ENCODE measurements at places on chromosomes 4 and X.

GRCh38 chr4:187999406-187999932 lies 3.9 kb downstream of the ZFP42 start:
- no peak for DNase-seq

DNA sequence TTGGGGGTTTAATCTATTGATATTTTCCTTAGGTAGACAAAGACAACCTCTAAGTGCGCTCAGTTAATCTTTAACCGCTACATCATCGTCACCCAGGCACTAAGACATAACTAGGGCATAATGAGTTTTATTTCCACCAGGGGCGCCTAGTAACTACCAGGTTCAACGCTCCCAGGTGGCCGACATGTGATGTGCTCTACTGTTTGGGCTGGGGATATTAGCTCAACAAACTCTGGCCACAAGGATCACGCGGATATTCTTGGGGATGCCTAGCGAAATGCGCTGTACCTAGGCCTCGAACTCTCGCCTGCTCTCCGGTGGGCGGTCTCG lies 915 bp upstream of the RAB33B start:
- DNase-seq: no peak

- DNase-seq: no peak
Observed at GRCh38 chrX:144681501-144681900, 565.8 kb upstream of the SPANXN1 start.

DNA sequence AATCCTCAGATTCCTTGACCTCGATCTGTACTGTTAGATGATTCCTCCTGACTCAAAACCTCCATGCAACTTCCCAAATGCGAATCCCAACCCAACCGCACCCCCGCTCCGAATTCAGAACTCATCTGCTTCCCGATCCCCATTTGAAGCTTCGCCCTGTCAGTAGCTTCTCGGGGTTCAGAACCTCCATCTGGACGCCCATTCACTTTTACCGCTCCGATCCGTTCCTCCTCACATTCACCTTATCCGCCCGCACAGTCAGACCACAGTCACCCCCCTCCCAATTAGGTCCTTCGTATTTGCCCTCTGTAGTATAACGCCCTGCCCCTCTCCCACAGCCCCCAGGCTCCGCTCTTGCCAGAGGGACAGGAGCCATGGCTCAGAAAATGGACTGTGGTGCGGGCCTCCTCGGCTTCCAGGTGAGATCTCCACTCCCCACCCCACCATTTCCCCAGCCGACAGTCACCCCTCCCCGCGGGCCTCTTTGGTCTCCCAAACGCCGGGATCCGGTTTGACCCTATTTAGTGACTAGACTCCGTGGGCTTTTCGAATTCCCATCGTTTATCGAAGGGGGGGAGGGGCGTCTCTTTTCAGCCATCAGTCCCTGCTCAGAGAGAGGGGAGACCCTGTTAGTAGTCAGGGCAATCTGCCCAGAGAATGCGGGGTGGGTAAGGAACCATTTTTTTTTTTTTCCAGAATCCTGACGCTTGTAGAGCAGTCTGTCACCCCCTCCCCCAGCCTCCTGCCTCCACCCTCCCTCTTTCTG lies 691 bp downstream of the MAGED1 start:
- DNase-seq: no peak

DNA sequence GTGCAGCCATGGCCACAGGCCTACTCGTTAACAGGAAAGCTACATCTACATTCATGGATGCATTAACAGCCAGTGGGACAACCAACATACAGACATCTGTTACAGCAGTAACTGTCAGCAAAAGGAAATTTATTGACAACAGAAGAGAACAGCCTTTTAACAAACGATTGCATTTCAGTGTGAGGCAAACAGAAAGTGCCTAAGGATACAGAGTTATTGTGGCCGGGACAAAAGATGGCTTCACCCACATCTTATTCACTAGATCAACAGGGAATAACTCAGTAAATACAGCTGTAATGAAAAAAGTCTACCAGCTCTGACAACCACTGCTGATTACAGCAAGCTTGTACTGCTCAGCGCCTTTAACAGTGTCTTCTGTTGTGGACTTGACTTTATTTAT lies 61.5 kb upstream of the TBL1X start:
- no peak for DNase-seq

DNA sequence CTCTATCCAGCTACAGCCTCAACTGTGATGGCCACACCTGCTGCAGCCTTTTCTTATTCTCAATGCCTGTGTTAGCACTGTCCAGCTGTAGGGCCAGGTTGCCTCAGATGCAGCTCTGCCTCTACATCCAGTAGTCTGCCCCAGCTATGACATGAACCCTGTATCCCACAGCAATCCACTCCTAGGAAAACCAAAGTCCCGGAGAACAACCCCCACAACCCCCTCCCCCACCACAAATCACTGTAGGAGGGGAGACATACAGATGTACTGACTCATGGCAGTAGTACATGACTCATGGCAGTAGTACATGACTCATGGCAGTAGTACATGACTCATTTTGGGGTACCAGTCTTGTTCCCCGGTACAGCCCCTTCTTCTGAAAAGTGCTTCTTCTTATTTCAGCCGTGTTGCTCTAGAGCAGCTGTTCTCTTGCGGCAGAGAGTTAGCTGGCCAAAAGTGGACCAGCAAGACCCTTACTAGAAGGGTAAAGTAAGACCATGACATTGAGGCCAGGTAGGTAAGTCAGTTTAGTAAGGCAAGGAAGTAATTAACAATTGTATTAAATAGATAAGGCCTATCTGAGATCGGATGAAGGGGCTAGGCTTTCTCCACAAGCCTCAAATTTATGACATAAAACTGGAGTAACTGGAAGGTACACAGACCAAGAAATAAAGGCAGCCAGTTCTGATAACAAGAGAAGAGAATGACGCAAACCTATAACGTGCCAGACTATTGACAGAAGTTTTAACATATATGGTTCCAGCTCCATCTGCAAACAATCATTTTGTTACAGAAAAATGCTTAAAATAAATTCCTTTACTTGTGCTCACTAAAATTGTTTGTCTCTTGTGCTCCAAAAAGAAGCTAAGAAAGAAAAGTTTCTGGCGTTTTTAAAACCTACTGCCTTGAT lies 221.4 kb downstream of the TACR3 start:
- DNase-seq: no peak

DNA sequence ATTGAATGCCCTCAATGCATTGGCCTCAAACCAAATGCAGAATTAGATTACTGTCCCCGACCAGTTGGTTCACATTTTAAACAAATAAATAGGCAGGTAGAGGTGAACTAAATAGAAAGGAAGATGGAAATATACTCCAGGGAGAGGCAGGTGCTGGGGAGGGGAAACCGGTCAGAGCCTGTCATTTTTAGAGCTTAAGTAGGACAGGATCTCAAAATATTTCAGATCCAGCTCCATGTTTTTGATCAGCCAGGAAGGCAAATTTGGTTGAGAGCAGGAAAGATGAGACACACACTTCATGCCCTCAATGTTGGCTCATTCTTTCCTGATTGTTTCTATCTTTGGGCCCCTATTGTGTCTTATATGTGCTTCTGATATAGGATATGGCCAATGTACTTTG lies 206.7 kb downstream of the SHROOM3 start:
- no peak for DNase-seq

DNA sequence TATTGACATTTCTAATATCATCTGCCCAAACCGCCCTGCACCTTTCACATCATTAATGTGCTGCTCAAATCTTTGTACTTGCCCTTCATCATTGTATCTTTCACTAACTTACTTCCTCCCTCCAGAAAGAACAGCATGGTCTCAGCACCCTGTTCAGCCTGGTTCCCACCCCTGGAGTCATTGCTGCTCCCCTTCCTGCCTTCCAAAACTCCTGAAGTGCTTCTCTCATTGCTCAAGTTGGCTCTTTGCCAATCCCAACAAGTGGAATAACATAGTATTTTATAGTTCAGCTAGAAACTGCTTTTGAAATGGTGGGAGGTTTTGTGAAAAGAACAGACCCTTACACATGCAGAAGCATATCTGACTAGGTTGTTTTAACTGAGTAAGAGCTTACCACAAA lies 14.0 kb upstream of the TTC29 start:
- DNase-seq: no peak

DNA sequence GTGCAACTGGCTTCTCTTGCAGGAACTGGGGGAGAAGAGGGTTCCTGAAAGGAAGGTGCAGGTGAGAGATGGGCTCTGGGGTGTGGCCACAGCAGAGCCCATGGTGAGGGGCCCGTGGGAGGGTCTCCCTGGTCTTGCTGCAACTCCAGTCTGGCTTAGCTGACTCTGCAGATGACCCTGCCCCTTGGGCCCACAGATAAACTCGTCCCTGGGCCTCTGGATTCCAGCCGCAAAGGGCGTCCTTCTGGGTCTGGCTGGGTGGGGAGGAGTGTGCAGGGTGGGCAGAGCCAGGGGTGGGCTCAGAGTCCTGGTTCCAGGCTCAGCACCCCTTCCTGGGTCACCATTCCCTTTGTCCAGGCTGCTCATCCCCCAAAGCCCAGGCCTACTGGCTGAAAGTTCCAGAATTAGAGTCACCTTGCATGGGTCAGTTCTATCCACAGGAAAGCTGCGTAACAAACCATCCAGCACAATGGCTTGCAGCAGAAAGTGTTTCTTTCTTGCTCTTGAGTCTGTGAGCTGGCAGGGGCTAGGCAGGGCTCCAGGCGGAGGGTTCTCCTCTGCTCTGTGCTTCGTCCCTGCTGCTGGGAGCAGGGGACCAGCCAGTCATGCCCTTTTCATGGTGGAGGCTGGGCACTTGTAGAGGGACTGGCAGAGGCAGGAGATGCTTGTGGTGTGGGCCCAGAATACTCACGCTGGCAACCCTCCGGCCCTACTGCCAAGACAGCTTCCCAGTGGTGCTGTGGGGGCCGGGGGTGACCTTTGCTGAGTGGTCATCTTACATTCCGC lies 43.5 kb upstream of the ADRA2C start:
- no peak for DNase-seq

DNA sequence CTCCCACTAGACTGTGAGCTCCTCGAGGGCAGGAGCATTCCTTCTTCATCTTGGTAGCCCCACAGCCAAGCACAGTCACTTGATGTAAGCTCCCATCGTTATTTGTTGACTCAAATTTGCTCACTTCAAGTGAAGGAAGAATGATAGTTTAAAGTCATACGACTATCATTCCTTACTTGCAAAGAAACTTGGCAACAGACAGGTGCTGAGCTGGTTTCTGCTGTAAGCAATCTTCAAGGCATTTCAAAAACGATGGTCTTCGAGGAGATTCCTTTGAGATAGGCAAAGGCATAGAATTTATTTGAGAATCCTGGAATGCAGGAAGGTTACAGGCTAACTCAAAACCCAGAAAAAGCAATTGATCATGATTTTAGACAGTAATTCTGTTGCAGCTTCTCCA lies 64.8 kb downstream of the QDPR start:
- DNase-seq: no peak

GRCh38 chr4:101464596-101464995 lies 117.3 kb upstream of the PPP3CA start:
- DNase-seq: no peak

DNA sequence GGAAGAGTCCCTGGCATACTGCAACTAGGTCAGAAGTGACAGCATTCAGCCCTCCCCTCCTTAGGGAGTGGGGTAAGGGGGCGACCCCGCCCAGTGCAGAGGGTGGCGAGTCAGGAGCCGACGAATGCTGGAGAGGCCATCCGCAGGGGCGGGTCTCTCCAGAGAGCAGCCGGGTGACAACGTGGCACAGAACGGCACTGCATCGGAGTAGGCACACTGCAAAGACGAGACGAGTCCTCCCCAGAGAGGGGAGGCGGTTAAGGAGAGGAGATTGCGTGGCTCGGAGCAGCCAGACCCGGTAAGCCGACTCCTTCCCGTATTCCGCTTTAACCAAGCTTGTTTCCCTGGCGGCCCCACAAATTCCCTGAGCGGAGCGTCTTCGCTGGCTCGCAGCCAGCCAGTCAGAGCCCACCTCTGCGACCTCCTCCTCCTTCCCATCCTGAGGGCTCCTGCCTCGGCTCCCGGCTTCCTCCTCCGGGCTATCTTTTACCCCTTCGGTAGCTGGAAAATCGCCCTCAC lies 54.9 kb downstream of the LINC00632 start:
- peak; percentile 54 for DNase-seq

- DNase-seq: no peak
Observed at GRCh38 chr4:78656968-78657445, 105.4 kb downstream of the ANXA3 start.

DNA sequence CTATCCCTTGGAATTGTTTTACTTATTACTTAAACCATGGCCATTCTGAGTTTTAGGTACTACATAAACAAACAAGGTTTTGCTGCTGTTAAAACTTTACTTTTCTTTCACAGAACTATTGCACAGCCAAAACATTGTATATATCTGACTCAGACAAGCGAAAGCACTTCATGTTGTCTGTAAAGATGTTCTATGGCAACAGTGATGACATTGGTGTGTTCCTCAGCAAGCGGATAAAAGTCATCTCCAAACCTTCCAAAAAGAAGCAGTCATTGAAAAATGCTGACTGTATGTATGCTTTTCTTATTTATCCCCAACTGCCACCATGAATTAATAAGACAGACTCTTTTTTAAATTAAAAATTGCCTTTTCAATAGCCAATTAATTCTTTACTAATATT lies 69.8 kb downstream of the CCKAR start:
- no peak for DNase-seq

- no peak for DNase-seq
Observed at GRCh38 chr4:2287594-2287915, 25.6 kb upstream of the MXD4 start.

GRCh38 chrX:41043674-41044345 lies 41.4 kb upstream of the USP9X start:
- no peak for DNase-seq

- no peak for DNase-seq
Observed at GRCh38 chr4:48270951-48271473, 1.4 kb upstream of the TEC start.

GRCh38 chrX:135536877-135537276 lies 16.4 kb downstream of the INTS6L start:
- no peak for DNase-seq

- DNase-seq: no peak
Observed at GRCh38 chr4:55013431-55013955, 111.9 kb downstream of the KDR start.

DNA sequence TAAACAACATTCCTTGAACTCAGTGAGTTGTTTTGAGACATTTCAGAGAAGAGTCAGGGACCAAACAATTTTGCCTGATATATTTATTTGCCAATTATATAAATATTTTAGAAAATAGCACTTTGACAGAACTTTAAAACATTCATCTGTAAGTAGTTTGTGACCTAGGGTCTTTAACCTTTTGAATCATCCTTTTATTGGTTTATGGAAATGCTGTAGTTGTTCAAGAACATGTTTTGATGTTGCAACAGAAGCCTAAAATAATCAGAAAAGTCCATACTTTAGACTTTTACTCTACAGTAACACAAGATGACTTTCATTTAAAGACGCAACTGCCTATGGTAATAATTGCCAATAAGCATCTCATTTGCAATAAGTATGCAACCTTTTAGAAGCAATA lies 43.0 kb downstream of the CXCL1 start:
- DNase-seq: no peak

DNA sequence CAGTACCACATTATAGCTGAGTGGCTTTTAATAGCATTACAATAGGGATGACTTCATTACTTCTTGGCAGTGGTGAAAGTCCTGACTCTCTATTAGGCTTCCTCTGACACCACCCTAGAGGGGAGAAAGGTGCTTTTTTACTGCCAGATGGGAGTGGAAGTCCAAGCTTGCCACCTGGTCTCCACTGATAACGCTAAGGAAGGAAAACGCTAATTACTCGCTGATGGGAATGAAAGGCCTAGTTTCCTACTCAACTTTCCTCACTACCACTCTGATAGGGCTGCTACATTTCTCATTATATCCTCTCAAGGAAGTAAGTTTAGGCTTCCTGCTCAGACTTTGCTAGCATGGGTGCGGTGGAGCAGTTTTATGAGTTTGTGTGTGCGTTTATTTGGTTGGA lies 62.3 kb upstream of the PAGE3 start:
- DNase-seq: no peak

GRCh38 chr4:1802151-1802715 lies 9.1 kb downstream of the FGFR3 start:
- no peak for DNase-seq
